ENCODE measurements at places on chromosomes 12 and 14.

DNA sequence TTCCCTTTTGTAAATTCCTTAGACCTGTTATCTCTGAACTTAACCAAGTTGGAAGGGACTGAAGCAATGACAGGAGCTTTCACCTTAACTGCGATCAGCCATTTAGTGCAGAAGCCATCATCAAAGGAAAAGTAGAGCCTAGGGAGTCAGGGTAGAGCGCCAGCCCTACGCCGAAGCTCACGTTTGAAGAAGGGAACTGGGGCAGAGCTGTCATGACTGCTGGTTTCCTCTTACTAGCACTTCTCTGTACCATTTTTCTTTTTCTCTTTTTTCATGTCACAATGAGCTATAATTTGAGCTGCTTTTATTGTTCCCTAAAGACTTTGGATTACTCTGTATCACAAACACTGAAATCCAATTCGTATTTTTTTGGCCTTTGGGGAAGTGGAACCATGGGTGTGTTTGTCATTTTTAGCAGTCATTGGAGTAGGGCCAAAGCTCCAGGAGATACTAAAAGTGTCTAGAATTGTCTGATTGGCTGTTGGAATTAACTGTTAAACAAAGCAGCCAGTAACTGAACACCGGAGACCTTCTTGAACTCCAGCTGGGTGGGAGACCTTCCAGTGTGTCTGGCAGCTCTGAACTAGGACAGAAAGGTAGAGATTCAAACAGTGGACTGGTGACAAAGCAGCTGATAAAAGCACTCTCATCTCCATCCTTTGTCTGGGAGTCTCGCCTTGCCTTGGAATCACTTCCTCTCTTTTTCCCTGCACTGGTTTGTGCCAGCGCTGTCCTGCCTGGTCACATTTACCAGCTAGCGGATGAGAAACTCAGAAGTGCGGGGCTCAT is 9.1 kb downstream of the MTRFR start:
- no peak for DNase-seq

- no peak for DNase-seq
These were observed 372.5 kb upstream of the DDHD1 start for GRCh38 chr14:53525608-53526007.

GRCh38 chr14:97166497-97166896 is 369.3 kb downstream of the VRK1 start:
- DNase-seq, result no peak

- no peak for DNase-seq
These were observed 27.1 kb downstream of the NT5DC3 start for GRCh38 chr12:103813949-103814348.

- no peak for DNase-seq
These were observed 1.3 kb downstream of the BBS10 start for GRCh38 chr12:76346798-76347420.

GRCh38 chr12:72006766-72007165 is 68.1 kb downstream of the TPH2 start:
- no peak for DNase-seq

DNA sequence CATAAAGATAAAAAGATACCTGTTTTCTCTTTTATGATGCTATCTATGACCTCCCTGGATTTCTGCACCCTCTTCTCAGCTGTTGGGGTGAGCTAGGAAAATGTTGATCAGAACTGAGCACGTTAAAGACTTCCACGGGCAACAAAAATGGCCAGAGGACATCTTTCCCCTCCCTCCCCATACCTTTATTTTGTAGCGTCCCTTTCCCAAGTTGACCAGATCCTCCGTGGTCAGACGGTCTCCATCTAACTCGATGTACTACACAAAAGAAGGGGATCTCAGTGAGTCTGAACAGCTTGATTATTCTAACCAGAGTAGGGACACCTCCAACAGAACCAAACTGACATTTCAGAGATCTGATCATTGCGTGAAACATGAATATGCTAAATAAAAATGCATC is 2.2 kb downstream of the HAL start:
- DNase-seq, result no peak

GRCh38 chr14:98328496-98328895 is 943.5 kb downstream of the BCL11B start:
- no peak for DNase-seq
